Stimulated activated naive CD8-positive, alpha-beta T cell treated with anti-CD3 and anti-CD28 coated beads, Interleukin-15, amount 100 ng/mL, for 72 hours (primary cell): ENCODE measurements at places on chromosomes 6 and 20.

DNA sequence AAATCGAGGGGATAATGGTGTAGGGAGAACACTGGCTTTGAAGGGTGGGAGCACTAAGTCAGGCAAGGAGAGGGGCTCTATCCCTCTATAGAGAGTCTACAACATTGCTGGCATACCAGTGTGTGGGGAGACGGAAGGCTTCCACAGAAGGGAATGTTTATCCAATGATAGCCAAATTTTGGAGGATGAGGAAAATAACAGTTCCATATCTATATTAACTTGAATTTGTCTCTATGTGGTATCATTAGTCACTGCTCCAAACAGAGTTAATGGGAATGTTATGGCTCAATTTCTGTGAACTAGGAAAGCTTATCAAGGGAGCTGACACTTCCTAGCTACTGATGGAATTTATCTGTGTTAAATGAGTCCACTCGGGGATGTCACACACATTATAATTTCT lies 208.9 kb upstream of the PHACTR1 start:
- DNase-seq, result no peak

DNA sequence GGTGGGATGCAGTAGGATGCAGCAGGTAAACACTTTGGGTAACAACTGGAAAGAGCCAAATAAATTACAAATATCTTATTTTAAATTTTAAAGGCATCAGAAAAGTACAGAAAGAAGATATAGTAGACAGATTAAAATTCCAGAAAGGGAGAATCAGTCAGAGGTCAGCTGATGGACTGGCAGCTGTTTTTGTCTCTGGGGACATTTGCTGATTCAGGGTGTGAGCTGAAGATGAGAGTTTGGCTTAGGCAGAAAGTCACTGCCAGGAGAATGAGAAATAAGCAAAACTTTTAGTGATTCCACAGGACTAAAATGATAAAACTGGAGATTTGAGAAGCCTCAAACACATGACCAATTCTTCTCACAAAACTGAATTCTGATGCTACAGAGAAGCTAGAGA lies 39.5 kb downstream of the AHI1 start:
- DNase-seq, result no peak

GRCh38 chr6:98579941-98580340 lies 254.4 kb upstream of the POU3F2 start:
- no peak for DNase-seq

GRCh38 chr6:29791786-29792122 lies 35.9 kb upstream of the HLA-G start:
- no peak for DNase-seq

- DNase-seq, result no peak
Measured at GRCh38 chr6:168972128-168972527, 281.5 kb downstream of the THBS2 start.

GRCh38 chr6:40160826-40161225 lies 226.6 kb upstream of the MOCS1 start:
- no peak for DNase-seq

DNA sequence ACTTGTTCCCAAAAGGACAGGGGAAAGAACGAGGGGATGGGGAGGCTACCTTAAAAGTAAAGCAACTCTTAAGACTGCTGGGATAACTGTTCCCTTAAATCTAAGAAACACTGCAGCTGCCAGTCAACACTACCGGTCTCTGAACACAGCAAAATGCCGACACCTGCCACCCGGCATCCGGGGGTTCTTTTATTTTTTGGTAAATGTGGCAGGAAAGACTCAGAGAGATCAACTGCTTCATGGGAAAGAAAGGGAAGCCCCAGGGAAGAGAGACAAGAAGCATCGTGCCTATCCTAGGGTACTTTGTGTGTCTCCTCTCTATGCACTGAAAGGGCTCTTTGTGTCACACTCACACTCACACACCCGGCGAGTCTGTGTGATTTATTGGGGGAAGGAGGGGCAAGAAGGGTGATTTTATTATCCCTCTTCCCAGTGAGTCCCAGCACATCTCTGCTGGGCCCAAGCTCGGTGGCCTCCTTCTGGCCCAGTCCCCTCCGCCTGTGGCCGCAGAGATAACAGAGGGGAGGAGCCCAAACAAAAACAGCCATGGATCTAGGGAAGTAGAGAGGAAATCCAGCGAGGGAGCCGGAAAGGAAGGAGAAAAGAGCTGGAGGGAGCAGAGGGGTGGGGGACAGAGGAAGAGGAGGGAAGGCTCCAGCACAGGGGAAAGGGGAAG lies 1.4 kb downstream of the FYN start:
- DNase-seq, result peak; percentile 48

DNA sequence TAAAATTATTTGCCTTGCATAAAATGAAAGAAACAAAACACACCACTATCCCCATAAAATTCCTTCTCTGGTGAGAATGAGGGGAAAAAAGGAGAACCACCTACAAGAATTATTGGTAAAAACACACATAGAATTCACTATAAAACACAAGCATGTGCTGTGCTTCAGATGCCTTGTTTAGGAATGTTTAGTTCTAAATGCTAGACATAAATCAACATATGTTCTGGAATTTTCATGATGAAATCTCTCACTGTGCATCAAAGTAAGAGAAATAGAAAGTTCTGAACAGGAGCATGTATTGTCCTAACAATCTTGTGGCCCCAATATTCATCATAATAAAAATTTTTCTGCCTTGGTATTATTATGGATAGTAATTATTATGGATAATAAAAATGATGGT lies 111.0 kb downstream of the PLCB4 start:
- no peak for DNase-seq

DNA sequence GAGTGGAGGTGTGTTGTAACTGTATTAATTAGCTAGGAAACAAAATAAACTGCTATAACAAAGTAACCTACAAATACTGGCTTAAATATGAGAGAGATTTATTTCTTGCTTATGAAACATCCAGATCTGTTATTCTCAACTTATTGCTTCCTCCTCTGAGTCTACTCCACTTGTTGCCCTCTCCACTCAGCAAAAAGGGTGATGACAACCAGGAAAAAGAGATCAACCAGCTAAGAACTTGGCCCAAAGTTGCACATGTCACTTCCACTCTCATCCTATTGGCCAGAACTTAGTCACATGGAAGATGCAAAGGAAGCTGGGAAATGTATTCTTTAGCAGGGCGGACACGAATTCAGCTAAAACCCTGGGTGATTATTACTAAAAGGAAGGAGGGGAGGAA lies 5.2 kb upstream of the TP53RK start:
- DNase-seq, result no peak

- no peak for DNase-seq
Measured at GRCh38 chr6:134358320-134358719, 40.4 kb upstream of the SGK1 start.

GRCh38 chr6:169808608-169808967 lies 57.2 kb downstream of the ERMARD start:
- no peak for DNase-seq

GRCh38 chr6:36139431-36139830 lies 9.1 kb downstream of the MAPK13 start:
- DNase-seq, result no peak

- no peak for DNase-seq
Measured at GRCh38 chr6:90222008-90222407, 74.6 kb downstream of the BACH2 start.

DNA sequence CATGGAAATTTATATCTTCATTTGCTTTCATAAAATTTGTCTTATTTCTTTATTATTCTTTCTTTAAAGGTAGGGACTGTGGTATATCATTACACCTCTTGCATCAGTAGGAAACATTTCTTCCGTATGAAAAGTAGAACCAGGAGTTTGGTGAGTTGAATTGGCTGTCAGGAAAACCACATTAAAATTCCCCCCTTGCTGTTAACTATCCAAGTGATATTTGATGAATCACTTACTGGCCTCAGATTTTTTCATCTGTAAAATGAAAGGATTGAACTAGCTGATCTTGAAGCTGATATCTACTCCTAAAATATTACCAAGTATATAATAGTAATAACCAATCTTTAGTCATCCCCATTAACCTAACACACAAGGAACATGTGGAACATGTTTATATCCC lies 460.9 kb downstream of the GJA1 start:
- DNase-seq, result no peak

DNA sequence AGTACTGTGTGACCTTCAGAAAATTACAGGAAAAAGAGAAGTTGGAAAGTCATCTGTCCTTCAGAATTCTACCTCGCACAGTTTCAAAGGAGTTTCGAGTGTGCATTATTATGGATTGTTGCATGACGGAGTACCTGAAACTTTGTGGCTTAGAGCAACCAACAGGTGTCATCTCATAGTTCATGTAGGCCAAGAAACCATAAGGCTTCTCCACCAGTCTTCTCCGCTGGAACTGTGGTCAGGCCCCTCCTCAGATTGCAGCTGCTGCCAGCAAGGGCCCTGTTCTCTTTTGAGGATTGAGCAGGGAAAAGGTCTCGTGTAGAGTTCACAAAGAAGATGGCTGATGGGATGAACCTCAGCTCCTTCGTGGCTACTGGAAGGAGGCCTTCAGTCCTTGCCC lies 151.2 kb upstream of the THBS2 start:
- no peak for DNase-seq

DNA sequence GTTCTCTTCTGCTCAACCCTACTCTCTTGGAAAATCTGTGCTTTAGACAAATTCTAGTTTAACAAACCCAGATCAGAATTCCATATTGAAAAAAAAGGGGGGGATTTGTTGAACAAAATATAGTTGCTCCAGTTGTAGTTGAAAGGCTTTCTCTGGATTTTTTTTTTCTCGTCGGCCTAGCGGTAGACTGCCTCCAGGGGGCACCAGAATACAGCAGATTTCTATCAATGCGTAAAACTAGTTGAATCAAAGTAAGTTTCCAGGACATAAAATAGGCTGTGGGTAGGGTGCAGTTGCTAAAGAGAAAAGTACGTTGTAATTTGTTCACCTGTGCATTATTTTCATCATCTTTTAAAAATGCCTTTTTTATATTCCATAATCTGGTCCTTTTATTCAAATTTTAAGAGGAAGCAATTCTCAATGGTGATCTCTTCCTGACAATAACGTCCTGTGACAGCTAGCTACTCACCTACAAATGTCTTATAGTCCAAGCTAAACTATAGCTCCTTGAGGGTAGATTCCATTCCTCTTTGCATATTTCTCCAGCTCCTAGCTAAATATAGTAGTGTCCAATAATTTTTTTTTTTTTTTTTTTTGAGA lies 105.4 kb downstream of the PERP start:
- peak; percentile 40 for DNase-seq

DNA sequence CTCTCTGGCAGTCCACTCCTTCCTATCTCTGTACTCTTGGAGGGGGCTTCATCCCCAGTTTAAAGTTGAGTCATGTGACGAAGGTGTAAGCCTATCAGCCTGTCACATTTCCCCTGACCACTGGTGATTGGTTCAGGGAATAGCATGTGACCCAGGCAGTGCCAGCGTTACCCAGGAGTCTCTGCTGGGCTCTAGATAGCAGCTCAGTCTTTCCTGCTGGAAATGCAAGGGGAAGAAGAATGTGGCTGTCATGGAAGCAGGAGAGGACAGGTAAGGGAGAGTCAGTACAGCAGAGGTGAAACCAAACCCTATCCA lies 35.6 kb upstream of the NFATC2 start:
- no peak for DNase-seq

DNA sequence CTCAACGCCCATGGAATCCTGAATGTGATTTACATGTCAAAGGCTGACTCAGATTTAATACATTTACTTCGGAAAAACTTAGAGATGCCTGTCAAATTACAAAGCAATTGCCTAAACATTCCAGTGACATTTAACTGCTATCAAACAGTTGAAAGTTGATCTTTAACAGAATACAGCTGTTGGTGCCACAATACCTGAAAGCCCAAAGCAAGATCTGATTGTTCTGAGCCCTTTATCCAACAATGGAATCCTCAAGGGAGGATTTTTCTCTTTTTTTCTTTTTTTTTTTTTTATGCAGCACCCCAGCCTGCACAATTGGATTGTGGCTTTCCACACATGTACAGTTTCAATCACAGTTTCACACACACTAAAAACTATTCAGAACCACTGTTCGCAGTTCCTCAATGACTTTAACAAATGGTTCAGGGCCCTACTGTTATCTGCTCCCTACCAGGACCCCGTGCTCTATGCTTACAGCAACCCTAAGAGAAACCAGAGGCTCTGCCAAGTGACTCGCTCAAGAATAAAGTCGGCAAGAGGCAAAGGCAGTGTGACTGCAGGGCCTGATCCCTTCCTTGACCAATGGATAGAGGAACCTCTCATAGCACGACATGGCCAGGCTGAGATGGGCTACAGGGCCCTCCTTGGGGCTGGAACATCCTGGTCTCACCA lies 33.3 kb downstream of the EPB41L2 start:
- DNase-seq, result no peak

DNA sequence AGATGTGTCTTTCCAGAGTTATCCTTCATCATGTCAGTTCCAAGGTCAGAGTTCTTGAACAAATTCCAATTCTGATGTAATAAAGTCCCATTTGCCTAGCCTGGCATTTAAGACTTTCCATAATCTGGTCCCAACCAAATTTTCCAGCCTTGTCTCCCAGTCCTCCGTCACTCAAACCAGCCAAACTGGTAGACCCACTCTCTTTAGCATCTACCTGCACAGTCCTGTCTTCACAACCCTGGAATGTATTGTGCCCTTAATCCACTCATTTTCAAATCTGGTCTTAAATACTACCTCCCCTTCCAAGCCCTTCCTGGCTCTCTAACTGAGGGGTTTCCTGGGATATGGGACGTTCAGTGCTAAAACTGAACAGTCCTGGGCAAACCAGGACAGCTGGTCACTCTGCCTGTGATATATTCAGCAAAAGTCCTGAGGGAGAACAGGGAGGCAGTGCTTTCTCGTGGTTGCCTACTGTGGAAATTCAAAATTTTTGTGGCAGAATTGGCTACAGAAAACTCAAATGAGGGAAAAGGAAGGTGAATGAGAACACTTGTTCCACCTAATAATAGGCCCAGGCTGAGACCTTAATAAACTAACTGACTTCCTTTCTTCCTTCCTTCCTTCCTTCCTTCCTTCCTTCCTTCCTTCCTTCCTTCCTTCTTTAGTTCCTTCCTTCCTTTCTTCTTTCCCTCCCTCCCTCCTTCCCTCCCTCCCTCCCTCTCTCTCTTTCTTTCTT lies 10.8 kb upstream of the AKAP7 start:
- DNase-seq, result no peak

DNA sequence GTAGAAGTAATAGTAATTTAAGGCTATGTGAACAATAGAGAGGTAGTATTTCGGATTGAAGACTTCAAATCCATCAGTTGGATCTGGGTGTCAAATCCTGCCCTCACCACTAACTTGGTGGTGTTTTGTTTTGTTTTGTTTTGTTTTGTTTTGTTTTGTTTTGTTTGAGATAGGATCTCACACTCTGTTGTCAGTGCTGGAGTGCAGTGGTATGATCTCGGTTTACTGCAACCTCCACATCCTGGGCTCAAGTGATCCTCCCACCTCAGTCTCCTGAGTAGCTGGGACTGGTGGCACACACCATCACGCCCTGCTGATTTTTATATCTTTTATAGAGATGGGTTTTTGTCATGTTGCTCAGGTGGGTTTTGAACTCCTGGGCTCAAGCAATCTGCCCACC lies 129.4 kb upstream of the ZNF217 start:
- DNase-seq, result no peak

- no peak for DNase-seq
Measured at GRCh38 chr6:1678201-1678600, 68.5 kb downstream of the FOXC1 start.
